ENCODE measurements at places on chromosomes 7 and 10. TPM values are rescaled to one million over a fixed set of nuclear protein-coding genes. Genes with fewer than 3 reads are reported as not detected.

Gene POU6F2
- total RNA-seq = 0.78 TPM

Gene TMEM213
- total RNA-seq = 9.6 TPM

Gene EVX1
- total RNA-seq = not detected

Gene MYO1G
- total RNA-seq = 21.0 TPM

Gene FAM25C
- not detected for total RNA-seq

Gene DRGX
- total RNA-seq = not detected

Gene NRAP
- total RNA-seq = 0.06 TPM

Gene GNAT3
- total RNA-seq = not detected

Gene SUN3
- total RNA-seq = not detected

Gene LBX1
- total RNA-seq = not detected

Gene GRID1
- total RNA-seq = 3.0 TPM

Gene POLD2
- total RNA-seq = 60.2 TPM

Gene FBXO24
- 1.4 TPM for total RNA-seq

Gene COX15
- 32.2 TPM for total RNA-seq

Gene PPP1R9A
- total RNA-seq = 30.6 TPM

Gene MBL2
- total RNA-seq = not detected

Gene IFIT1B
- not detected for total RNA-seq

Gene NUDCD3
- total RNA-seq = 91.0 TPM

Gene GHRHR
- not detected for total RNA-seq

Gene MCU
- total RNA-seq = 31.1 TPM

Gene SPDYE9
- not detected for total RNA-seq

Gene CYP17A1
- total RNA-seq = 1.9 TPM

Gene IKZF1
- total RNA-seq = 41.4 TPM

Gene KLF14
- not detected for total RNA-seq

Gene HOXA11
- total RNA-seq = not detected

Gene NCF1
- 32.8 TPM for total RNA-seq

Gene TRIM74
- not detected for total RNA-seq

Gene FAM200A
- 4.9 TPM for total RNA-seq

Gene CUZD1
- 0.78 TPM for total RNA-seq

Gene PPRC1
- 38.3 TPM for total RNA-seq

Gene PLPP4
- 0.38 TPM for total RNA-seq

Gene DPYSL4
- 1.7 TPM for total RNA-seq

Gene ACBD7
- total RNA-seq = not detected

Gene BAMBI
- total RNA-seq = 12.9 TPM

Gene SLC18A2
- total RNA-seq = 5.2 TPM

Gene SMURF1
- 35.0 TPM for total RNA-seq
